Suprapubic skin (tissue), 4 donors: ENCODE measurements at places on chromosomes 5 and 9. TPM values are rescaled to one million over a fixed set of nuclear protein-coding genes. Genes with fewer than 3 reads are reported as not detected.

Gene HSD17B3
- 1.2 TPM for total RNA-seq

Gene FAM114A2
- total RNA-seq, result 13.3 TPM

GRCh38 chr5:16457853-16458252 lies 7.7 kb downstream of the ZNF622 start:
- DNase-seq, result no peak

- DNase-seq, result no peak
Observed at GRCh38 chr5:148986636-148987035, 76.2 kb downstream of the SH3TC2 start.
